ENCODE measurements at places on chromosomes 16 and 17.

GRCh38 chr16:47079860-47080259 lies 63.9 kb downstream of the NETO2 start:
- DNase-seq = no peak

GRCh38 chr17:49407981-49408501 lies 6.6 kb downstream of the PHB1 start:
- DNase-seq = peak; percentile 88

- DNase-seq = no peak
Measured at GRCh38 chr17:28982131-28982793, 23.6 kb downstream of the SEZ6 start.

DNA sequence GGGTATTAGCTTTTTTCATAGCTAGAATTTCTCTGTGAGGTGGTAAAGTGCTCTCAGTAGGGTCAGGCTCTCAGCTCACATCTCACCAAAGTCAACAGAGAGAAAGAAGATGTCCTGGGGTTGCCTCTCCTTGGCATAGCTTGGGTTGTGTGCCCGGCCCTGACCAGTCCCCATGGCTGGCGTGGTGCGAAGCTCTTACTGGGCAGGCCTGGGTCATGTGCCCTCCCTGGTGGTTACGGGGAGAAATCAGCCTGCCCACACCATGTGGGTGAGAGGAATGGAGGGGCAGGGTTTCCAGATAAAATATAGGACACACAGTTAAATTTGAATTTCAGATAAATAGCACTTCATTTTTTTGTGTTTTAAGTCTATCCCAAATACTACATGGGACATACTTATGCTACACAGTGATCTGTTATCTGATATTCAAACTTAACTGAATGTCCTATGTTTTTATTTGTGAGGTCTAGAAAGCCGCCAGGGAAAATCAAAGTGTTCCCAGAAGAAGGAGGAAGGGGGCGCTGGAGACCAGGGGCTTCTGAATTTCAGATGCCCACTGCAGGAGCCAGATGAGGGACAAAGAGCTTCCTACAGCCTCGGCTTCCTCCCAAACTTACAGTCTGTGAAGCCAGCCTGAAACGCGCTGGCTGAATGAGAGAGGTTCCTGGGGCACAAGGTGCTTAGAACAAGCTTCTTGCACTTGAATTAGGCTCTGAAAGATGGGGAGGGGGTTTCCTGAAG lies 45.4 kb downstream of the NKD1 start:
- DNase-seq = no peak

DNA sequence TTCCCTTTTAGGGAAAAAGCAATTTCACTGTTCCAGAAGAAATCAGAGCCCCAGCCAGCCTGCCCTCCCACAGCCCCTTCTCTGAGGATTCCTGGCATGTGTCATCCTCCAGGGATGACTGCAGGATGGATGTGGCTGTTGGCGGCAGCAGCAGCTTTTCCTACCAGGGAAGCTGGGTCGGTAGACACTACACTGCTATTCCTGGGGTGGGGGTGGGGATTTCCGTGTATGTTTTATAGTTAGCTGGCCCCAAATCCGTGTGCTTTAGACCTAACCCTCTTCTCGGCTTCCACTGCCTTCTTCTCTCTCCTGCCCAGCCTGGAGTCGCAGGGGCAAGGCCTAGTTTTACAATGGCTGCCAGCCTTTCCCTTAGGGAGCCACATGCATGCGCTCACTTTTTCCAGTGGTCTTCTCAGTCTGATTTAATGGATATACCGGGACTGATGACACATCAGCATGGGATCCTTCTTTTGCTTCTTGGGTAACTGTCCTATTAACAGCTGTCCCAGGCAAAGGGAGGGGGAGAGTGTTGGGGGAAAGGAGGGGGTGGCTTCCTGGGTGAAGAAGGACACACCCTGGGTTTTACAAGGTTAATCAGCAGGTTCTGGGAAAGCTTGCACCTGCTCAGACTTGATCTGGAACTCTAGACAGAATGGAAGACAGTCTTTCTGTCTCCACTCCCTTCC lies 2.7 kb upstream of the NFE2L1 start:
- no peak for DNase-seq

- no peak for DNase-seq
Measured at GRCh38 chr17:31236712-31237111, 60.3 kb downstream of the OMG start.

- DNase-seq = peak; percentile 6
Measured at GRCh38 chr16:23435500-23435899, 17.5 kb downstream of the COG7 start.

Measured in DMS79 treated with DMSO at 0.1 percent for 48 hours (cell line).